ENCODE measurements at places on chromosomes 5 and 9.

DNA sequence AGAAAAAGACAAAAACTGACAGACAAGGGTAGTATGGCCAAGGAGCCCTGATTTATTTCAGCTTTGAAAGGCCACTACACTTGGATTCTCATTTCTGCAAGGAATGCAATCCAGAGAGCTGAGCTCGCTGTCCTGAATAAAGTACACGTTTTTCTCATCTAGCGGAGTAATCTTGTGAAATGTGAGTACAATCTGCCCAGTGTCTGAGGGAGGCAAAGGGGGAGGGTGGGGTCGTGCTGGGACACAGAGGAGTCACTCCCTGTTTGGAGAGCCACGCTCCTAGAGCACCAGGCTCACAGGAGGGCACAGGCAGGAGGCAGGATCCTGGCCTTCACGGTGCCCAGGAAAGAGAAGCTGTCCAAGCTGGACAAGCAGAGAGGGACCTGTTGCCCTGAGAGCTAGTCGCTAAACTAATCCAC is 51.0 kb upstream of the IFNK start:
- DNase-seq, result no peak

DNA sequence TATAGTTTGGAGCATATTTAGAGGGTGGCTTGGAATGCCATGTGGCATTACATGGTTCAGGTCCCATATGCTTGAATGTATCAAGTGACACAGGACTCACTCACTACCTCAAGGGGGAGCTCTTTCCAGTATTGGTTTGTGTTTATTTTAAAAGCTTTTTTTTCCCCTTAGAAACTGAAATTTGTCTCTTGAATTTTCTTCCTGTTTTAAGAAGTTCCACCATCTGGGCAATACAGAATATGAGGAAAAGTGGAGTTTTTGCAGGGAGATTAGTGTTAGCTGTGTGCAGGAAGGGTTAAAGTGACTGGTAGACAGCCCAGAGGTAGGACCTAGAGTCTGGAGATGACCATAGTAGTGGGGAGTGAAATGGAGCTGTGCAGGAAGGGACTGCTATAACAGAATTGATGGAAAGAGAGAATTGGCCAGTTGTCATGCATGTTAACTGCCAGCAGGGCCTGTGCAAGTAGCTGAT is 36.6 kb downstream of the CTNNA1 start:
- no peak for DNase-seq

GRCh38 chr5:142597546-142598337 is 88.1 kb downstream of the FGF1 start:
- DNase-seq, result peak; percentile 9

DNA sequence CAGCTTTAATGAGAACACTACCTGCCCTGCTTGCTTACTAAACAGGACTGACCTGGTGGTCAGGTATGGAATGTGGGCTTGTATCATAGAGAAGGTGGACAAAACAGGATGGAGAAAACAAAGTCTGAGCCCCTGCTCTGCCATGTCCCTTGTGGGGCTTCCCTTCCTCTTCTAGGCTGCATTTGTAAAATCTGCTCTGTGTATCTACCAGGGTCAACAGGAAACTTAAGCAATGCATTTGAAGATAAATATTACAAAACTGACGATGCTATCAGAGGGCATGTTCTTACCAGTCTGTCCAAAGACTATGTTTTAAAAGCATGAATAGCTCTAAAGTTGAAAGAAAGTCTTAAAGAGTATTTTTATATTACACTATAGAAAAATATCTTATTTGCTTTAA is 228.7 kb downstream of the DCP2 start:
- no peak for DNase-seq

DNA sequence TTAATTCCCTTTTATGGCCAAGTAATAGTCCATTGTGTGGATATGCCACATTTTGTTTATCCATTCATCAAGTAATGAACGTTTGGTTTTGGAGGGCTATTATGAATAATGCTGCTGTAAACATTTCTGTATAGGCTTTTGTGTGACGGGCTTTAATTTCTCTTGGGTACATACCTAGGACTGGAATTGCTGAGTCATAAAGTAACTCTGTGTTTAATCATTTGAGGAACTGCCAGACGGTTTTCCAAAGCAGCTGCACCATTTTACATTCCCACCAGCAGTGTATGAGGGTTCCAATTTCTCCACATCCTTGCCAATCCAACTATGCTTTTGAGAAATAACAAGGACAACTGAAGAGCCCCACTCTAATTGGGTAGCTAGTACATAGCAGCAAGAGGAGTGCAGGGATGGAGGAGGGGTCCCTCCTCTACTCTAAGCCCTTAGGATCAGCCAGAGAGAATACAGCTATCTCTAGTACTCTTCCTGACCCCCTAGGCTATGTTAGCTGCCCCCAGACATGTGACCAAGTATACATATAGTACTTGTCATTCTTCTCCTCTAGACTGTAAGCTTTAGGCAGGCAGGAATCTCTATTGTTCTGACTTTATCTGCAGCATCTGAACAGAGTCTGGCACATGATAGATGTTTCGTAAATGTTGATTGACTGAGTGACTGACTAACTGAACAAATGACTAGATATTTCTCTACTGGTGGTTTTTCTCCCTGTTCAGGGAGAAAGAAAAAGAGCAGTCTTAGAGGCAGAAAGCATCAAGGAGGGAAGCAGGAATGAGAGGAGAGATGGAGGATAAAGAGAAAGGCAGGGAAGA is 22.1 kb upstream of the MATR3 start:
- no peak for DNase-seq

DNA sequence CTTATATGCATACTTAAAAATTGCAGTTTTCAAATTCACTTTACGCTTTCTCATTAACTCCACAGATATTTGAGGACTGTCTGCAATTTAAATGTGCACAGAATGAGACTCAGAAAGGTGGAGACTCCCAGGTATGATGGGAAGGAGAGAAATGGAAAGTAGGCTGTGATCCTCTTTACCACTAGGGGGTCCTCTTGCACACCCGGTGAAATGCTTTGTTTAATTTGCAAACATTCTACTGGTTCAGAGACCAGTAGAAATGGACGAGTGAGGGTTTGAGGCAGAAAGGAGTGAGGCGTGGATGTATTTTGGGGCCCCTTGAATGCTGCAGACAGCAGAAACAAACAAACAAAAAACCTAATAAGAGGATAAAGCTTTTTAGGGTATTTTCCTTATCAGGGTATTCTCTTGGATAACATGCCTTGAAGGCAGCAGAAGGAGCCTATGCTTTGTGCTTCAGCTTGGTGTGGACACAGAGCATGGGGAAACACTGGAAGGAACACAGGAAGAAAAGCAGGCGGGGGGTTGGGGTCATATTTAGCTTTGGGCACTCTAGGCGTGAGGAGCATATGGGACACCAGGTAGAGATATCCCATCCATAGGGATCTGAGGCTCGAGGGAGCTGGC is 410.1 kb downstream of the DMRT2 start:
- DNase-seq, result no peak

- DNase-seq, result no peak
These were observed 56.8 kb upstream of the ZFR start for GRCh38 chr5:32501071-32502002.

DNA sequence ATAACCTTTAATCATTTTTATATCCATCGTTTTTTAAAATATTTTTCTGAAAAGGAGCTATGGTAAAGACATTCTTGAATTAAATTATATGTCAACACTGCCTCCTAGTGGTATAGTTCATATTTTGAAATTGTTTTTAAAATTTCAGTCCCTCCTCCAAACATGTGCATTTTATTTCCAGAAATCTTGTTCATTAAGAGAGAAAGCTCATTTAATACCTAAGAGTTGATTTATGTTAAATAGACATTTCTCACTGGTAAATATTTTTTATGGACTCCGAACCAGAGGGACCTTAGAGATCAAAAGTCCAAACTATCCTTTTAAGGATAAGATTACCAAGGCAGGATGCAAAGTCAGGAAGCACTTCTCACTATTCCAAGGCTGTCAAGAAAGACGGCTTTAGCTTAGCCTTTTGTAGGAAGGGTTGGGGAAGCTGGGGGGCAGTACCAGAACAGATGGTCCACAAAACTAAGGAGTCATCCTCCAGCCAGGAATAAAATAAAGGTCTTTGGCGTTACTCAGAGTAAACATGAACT is 21.6 kb downstream of the BHMT start:
- DNase-seq, result no peak

GRCh38 chr9:77011973-77012821 is 7.3 kb upstream of the FOXB2 start:
- DNase-seq, result peak; percentile 49

GRCh38 chr5:154210163-154210562 is 19.6 kb downstream of the GALNT10 start:
- DNase-seq, result no peak

- DNase-seq, result no peak
These were observed 294.7 kb upstream of the DMRT1 start for GRCh38 chr9:546797-547223.

GRCh38 chr5:179974246-179974945 is 66.7 kb upstream of the TBC1D9B start:
- DNase-seq, result no peak

- DNase-seq, result no peak
These were observed 100.4 kb downstream of the C5orf15 start for GRCh38 chr5:133867851-133868545.

DNA sequence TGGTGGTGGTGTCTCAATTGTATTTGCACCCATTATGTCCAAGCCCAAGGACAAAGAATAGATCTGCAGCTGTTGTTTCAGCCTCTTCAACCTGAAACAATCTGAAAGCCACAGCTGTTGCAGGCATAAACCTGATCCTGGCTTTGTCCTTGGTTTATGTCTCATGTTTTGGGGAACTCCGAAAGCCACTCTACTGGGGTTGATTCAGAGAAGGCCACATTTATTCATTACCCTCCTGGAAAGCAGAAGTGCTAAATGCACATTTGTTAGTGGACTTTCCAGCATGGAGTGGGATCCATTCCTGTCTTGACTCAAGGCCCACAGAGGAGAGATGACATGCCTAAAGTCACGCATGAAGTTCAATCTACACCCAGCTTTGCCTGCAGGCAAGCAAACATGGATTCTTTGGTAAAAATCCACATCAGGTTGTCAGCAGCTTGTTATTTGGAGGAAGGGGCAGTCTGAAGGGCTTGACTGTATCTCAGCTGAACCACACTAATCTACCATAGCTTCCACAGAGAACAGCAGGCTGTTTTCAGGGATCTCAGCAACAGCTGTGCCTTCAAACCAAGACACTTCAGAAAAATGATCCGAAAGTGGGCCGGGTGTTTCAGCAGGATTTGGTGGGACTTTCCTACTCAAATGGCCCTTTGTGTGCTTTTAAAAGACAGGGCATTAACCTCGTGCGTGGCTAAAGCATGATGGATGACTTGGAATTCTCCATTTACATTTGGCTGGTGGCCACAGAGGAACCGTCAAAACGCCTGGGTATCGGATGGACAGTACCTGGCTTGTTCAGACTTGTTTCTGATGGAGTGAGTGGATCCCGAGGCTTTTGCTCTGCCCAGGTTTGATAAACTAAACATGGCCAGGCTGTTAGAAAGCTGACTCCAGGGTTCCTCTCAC is 36.2 kb upstream of the ADAM19 start:
- DNase-seq, result no peak

DNA sequence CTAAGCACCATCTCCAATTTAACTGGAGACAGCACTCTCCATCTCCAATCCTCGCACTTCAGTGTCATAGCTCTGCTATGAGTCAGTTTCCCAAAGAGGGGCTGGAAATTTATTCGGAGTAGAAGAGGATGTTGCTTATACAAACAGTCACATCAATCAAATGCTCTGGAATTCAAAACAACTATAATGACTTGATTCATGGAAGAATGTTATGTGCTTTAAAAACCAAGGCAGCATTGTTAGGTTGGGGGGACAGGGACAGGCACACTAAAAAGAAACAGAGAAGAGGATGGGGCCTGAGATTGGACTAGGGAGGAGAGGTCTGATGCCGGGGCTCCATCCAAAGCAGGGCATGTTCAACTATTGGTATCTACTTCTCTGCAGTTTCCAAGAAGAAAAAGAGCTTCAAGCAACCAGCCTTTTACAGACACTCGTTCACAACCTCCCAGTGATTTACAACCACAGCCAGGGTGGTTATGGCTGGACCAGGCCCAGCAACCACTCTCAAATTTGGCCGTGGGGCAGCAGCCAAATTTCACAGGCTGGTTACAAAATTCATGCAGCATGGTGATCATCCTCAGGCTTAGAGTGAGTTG is 117.5 kb upstream of the ZNF366 start:
- DNase-seq, result no peak

DNA sequence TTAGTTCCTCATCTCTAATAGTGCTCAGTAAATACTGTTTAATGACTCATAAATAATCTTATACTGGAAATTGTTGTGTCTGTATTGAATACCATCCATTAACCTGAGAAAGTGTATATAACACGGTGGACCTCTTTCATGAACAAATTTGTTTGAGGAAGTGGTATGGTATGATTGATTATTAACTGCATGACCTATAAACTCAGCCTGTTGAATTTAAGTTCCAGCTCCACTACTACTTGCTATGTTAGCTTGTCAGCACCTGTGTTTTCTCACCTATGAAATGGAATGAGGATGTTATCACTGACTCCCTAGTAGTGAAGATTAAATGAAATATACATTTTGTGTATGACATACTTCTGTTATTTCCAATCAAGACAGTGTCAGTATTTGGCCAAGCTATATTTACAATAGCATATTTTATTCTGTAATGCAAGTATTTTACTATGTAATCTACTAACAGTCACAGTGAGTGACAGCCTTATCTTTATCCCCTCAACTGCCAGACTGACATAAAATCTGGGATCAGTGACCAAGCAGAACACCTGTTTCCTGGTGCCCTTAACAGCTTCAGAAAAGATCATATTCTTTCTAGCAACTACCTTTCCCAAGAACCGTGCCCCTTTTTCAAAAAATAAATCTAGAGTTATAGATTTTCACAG is 77.3 kb upstream of the ITGA1 start:
- no peak for DNase-seq

DNA sequence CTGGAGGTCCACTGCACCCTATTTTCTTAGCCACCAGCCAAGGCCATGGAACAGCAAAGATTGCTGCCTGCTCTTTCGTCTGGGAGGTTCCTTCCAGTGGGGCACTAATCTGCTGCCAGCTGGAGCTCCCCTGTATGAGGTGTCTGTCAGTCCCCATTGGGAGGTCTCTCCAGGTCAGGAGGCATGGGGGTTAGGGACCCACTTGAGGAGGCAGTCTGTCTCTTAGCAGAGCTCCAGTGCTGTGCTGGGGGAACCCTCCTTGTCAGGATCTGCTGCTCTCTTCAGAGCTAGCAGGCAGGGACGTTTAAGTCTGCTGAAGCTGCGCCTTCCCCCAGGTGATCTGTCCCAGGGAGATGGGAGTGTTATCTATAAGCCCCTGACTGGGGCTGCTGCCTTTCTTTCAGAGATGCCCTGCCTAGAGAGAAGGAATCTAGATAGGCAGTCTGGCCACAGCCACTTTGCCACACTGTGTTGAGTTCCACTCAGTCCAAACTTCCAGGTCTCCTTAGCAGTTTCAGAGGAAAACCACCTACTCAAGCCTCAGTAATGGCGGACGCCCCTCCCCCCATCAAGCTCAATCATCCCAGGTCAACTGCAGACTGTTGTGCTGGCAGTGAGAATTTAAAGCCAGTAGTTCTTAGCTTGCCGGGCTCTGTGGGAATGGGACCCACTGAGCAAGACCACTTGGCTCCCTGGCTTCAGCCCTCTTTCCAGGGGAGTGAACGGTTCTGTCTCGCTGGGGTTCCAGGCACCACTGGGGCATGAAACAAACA is 317.7 kb downstream of the LRRC70 start:
- no peak for DNase-seq

- no peak for DNase-seq
These were observed 10.9 kb upstream of the TTLL11 start for GRCh38 chr9:122103985-122104384.
